ENCODE measurements at places on chromosomes 1 and 21. TPM values are rescaled to one million over a fixed set of nuclear protein-coding genes. Genes with fewer than 3 reads are reported as not detected.

B4GALT2 gene
- 35.4 TPM for total RNA-seq

WARS2 gene
- 23.7 TPM for total RNA-seq

PRR9 gene
- total RNA-seq = not detected

SCAF4 gene
- total RNA-seq = 48.6 TPM

C1orf159 gene
- 17.5 TPM for total RNA-seq

IGSF3 gene
- 0.54 TPM for total RNA-seq

DNA sequence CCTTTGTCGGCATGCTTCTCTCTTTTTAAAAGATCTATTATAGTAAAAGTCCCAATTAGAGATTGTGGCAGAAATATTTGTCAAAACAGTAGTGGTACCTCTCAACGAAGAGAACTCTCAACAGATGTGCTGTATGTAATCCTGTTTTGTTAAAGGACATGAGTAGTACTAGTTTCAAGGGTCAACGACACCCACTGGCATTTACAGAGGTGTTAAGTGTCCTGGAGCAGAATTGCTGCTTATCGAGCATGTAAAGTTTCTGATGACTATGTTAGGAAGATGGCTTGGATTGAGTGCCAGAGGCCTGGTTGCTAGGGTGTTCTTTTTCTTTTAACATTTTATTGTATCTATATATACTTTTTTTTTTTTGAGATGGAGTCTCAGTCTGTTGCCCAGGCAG, 27.1 kb downstream of the CELF3 start:
- DNase-seq = no peak

DNA sequence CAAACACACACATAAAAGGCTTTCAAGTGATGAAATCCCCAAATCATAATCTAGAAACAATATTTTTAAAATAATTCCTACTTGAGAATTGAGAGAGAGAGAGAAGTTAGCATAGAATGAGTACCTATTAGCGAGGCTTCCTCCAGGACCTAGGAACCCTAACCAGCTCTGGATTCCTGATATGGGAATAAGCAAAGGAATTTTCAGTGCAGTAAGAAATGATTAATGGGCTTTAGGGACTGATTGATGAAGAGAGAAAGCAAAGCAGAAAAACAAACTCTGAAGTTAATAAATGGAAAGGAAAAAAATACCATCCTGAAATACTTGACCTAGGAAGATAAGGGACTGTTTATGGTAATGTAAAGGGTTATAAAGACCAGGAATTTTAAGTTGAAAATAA, 60.6 kb downstream of the WARS2 start:
- no peak for DNase-seq

- DNase-seq = no peak
These were observed 1353.1 kb upstream of the ADGRL4 start for GRCh38 chr1:80359666-80360065.

- no peak for DNase-seq
These were observed 79.3 kb downstream of the MAP3K7CL start for GRCh38 chr21:29209696-29210095.

DNA sequence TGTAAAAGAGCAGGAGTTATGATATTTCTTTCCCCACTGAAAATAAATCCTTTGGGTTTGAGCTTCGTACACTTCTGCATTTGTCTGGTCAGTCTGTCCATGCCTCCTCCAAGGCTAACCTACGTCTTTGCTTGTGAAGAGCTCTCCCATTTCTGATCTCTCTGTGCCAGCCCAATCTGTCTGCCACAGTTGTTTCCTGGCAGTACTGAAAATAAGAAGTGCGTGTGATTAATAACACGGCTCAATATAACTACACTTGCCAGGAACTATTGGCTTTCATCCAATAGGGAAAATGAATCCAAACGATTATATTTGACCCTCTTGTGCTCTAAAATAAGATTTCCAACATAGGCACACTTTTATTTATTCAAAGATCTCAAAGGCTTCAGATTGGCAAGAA, 19.2 kb upstream of the COL24A1 start:
- DNase-seq = no peak

DNA sequence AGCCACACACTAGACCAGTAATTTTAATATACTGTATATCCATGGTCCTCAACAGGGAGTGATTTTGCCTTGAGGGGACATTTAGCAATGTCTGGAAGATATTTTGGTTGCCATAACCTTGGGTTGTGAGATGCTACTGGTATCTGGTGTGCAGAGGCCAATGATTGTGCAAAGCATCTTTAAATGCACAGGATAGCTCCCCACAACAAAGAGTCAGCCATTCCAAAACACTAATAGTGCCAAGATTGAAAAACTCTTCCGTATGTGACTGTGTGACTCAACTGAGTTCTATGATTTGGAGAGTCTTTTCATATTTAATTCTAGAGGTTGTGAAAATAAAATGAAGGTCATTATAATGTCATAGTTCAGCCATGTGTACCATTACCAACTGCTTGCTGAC, 141.4 kb upstream of the CACYBP start:
- DNase-seq = no peak

- no peak for DNase-seq
These were observed 9.3 kb downstream of the WNT3A start for GRCh38 chr1:228016181-228016510.

GRCh38 chr1:206554211-206554610, 46.9 kb downstream of the RASSF5 start:
- DNase-seq = no peak

GRCh38 chr1:8213136-8213535, 104.8 kb upstream of the SLC45A1 start:
- DNase-seq = no peak

DNA sequence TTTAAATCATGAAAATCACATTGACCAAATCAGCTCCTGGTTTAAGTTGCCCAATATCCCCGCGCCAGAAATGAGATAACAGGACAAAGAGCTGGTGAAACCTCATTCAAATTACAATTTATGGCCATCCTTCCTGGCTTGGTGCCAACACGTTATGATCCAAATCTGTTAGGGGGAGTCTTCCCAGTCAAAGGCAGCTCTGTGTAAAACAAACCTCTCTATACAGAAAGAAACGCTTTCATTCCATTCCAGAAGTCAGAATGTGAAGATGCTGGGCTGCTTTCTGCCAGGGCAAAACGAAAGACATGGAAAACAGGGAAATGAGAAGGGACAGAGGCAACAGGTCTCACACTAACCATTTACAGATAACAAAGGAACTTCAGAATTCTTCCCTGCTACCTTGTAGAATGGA, 53.5 kb upstream of the TIAM1 start:
- no peak for DNase-seq

DNA sequence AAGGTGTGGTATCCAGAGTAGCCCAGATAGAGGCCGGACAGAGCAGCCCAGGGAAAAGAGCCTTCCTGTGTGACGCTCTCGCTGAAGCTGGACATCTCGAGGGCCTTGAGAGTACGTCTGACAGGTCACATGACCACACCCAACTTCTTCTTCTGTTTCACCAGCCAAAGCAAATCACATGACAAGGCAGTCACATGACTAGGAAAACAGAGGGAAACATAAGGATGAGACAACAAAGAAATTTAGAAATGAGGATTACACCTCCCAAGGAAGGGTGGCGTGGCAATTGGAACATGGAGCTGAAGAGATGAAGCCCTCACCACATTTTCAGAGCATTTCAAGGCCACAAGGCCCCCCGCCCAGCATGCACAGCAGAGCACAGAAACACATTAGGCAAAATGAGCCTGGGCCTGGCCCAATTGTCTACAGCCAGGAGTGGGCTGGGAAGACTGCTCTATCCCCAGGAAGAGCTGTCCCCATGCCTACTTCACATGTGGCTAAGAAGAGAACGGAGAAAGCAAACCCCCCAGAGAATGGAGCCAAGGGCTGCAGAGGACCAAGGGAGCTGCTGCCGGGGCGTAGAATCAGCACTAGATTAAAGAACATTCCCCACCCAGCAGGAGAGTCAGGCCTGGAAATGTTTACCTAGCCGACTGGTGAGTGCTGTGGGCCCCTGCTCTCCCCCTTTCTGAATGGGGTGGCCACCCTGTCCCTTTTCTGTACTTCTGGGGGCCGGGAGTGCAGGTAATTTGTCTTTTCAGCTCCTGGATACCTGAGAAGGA, 305.1 kb downstream of the NPHP4 start:
- no peak for DNase-seq

GRCh38 chr1:109881906-109882287, 28.8 kb upstream of the CSF1 start:
- no peak for DNase-seq

DNA sequence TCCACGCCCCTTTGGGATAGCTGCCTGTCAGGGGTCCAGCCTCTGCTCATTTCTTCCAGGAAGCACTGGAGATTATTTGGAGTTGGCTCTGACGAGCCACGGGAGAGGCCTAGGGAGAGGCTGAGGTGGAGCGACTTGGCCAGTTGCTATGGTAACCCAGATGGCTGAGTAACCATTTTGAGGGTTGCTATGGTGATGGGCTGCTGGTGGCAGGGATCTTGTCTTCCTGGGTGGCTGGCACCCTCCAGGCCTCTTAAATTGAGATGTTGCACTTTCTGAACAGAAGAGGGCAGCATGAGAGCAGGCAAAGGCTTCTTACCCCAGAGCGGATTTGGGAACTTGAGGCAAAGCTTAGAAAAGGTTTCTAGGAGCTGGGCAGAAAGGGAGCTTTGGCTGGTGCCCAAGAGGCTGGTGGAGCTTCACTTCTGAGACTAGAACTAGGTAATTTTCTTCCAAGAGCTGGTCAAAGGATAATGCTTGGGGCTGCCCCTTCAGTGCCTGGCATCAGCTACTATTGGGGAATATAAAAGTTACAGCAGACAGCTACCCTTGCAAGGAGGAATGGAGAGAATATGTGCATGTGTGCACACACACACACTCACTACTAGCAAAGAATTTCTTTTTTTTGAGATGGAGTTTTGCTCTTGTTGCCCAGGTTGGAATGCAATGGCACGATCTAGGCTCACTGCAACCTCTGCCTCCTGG, 72.5 kb downstream of the NDUFS5 start:
- peak; percentile 74 for DNase-seq

DNA sequence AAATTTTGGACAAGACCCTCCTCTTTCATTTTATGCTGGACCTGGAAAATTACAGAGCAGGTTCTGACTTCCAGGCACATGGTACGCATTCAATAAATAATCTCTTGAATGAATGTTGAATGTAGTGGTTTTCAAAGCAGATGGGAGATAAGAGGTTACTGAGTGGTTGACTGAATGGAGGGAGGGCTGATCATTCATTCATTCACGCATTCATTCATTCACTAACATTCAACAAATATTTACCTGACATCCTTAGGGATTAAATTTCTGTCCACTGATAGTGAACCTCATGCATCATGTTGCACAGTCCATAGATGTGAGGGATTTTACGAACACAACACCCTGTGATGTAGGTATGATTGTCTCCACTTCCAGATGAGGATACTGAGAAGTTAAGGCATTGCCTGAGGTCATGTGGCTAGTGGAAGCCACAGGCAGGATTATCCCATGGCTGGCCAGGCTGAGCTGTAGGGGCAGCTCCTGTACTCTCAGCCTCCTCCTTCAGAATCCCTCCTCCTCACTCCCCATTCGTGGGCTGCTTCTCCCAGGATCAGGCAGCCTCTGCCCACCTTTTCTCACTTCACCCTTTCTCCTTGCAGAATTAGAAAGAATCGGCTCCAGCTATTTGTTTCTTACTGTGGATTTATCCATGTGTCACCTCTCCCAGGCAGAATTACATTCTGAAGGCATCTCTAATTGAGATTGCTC, 48.4 kb upstream of the ATP5PO start:
- DNase-seq = no peak

DNA sequence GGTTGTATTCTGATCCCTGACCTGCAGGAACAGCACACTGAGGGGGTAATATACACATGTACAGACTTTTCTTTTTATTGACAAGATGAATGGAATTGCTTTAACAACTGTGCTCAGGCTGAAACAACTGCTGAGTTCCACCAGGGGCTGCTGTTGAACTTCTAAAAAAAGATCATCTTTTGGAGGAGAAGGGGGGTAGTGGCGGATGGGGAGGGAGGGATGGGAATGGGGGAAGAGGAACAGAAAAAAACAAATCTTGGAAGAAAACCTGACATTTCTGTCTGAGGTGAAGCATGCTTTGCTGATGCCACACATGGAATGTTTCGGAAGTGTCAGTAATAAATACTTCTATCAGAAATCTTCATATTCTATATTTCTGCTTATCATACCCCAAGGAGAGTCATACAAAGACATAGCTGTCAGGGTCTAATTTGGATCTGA, 75.0 kb downstream of the RWDD3 start:
- no peak for DNase-seq

GRCh38 chr1:52345252-52345651, 20.8 kb downstream of the CC2D1B start:
- DNase-seq = no peak

DNA sequence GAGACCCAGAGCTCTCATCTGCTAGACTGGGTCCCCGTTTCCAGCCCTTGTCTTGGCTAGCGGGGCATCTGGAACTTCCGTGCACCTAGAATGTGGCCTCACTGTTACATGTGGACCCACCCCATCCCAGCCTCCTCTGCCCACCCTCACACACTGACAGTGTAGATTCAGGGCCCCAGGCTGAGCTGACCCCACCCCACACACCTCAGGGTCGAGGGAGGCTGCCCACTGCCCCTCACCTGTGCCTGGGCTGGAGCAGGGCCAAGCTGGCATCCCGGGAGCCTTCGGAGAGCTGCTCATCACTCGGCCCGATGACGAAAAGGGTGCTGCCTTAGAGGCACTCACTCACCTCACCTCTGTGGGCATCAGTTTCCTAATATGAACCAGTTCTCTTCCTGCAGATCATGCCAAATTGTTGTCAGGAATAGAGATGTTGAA, 11.1 kb downstream of the ACOT11 start:
- DNase-seq = no peak

GRCh38 chr1:19682257-19682656, 17.6 kb downstream of the HTR6 start:
- no peak for DNase-seq

Data from activated CD8-positive, alpha-beta T cell treated with anti-CD3 and anti-CD28 coated beads for 36 hours (primary cell).